NCI-H187 treated with DMSO at 0.1 percent for 48 hours (cell line): ENCODE measurements at places on chromosomes 5 and 9.

- no peak for DNase-seq
Observed at GRCh38 chr9:35487081-35487480, 2.8 kb upstream of the RUSC2 start.

GRCh38 chr9:82273121-82273520, 284.5 kb downstream of the SPATA31D1 start:
- no peak for DNase-seq

GRCh38 chr9:121598965-121599871, 52.2 kb upstream of the DAB2IP start:
- DNase-seq = no peak

DNA sequence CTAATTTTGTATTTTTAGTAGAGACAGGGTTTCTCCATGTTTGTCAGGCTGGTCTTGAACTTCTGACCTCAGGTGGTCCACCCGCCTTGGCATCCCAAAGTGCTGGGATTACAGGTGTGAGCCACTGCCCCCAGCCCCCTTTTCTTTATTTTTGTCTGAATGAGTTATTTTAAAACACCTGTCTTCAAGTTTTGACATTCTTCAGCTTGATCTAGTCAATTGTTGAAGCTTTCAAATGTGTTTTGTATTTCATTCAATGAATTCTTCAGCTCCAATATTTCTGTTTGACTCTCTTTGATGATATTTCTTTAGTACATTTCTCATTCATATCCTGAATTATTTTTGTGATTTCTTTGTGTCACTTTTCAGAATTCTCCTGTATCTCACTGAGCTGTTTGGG, 486.2 kb downstream of the DMAC1 start:
- DNase-seq = no peak

- no peak for DNase-seq
Observed at GRCh38 chr5:172605466-172605865, 35.6 kb upstream of the NEURL1B start.

- no peak for DNase-seq
Observed at GRCh38 chr5:140633501-140633900, 526 bp upstream of the CD14 start.

DNA sequence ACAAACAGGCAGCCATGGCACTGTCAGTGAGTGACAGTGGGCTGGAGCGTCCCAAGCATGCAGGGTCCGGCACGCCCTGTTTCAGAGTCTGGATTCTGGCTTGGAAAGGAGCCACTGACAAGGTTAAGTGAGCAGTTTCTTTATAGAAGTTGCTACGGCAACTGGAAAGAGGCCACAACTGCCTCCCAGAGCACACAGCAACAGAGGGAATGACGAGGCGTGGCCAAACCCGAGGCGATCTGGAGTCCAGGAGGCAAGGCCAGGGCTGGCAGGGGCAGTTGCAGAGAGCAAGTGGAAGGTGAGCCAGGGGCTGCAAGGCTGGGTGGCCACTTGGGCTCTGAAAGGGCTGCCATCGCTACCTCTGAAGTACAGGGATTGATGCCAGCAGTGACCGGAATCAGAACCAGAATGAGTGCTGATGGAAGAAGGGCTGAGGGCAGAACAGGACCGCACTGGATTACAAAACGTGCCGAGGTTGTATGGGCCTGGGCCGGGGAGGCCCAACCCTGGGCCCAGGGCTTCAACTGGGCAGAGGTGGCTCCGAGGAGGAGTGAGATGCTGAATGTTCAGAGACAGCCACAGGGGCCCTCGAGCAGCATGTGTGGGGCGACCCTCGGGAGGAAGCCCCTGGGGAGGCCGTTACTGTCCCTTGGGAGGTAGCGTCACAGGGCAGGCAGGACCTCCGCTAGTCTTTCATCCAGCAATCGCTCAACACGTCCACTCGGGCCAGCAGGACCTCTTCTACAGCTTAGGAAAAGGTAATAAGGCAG, 4.6 kb downstream of the MRPL41 start:
- no peak for DNase-seq

GRCh38 chr5:13910201-13910600, 34.3 kb downstream of the DNAH5 start:
- no peak for DNase-seq

DNA sequence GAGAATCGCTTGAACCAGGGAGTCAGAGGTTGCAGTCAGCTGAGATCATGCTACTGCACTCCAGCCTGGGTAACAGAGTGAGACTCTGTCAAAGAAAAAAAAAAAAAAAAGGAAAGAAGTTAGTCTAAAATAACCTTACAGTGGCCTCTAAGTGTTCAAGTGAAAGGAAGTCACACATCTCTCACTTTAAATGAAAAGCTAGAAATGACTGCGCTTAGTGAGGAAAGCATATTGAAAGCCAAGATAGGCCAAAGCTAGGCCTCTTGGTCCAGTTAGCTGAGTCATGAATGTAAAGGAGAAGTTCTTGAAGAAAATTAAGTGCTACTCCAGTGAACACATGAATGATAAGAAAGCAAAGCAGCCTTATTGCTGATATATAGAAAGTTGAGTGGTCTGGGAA, 38.1 kb downstream of the ITGA1 start:
- no peak for DNase-seq

- DNase-seq = no peak
Observed at GRCh38 chr5:130652176-130652575, 512.9 kb downstream of the HINT1 start.

GRCh38 chr5:133670336-133670735, 58.0 kb upstream of the FSTL4 start:
- no peak for DNase-seq

DNA sequence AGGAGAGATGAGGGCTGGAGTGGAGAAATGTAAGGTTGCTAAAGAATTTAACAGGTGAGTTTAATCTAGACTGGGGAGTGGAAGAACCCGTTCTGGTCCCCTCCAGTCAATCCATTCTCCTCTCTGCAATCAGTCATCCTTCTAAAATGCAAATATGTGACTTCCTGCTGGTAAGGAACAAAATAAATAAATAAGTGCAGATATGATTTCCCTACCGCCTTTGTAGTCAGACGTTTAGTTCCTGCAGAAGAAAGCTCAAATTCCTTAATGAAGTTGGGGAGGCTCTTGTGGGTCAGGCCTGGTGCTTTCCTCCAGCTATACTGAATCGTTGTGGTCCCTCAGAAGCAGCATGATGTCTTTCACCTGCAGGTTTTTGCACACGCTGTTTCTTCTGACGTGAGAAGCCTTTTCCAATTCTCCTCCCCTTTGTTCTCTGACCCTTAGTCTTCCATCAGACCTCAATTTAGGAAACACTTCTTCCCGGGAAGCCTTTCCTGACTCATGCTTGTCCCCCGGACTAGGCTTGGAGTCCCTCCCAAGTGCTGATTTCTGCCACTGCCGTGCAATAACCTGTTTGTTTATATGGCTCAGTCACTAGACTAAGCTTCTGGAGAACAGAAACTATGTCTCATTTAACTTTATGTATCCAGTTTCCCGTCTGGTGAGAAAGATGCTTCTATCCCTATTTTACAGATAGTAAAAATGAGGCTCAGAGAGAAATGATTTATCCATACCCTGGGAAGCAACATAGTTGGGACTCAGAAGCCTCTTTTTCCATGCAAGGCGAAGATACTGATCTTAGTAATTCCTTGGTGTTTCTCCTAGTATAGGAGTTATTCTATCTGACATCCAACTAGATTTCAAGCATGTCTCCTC, 1.3 kb downstream of the ATP6V1G1 start:
- no peak for DNase-seq

GRCh38 chr5:108546939-108547338, 165.0 kb upstream of the FBXL17 start:
- no peak for DNase-seq

DNA sequence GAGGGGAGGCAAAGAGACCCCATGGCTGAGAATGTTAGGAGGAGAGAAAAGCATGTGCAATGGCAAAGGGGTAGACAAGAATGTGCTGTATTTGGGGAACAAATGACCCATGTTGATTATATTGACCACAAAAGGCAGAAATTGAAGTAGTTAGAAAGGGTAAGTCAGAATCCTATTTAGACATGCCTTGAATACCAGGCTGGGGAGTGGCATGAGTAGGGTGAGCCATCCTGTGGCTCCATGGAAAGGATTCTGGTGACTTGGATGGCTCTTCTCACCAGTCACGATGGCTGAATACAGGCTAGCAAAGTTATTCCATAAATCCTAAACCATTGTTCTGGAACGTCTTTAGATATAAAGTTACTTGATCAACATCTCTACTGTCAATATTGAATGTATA, 73.4 kb upstream of the MEF2C start:
- DNase-seq = no peak

- no peak for DNase-seq
Observed at GRCh38 chr9:87504938-87505337, 7.3 kb downstream of the DAPK1 start.

- DNase-seq = no peak
Observed at GRCh38 chr9:112028242-112029221, 131.9 kb downstream of the UGCG start.
